ENCODE measurements at places on chromosomes 3 and 15.

DNA sequence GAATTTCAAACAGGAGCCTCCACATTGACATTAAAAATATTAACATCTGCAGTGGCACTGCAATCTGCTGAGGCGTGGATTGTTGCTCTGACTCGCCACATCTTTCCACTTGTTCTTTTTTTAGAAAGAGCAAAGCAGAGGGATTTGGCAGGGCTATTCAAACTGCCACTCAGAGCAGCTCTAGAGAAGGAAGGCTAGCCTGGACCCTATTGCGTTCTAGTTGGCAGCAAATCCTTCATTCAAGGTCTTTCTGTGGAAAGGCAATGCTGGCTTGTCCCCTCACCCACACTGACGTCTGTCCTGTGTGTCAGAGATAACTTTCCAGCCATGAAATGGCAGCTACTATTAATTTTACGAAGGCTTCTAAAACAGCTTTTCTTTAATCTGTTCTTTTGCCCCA lies 483.2 kb upstream of the SGO1 start:
- DNase-seq: peak; percentile 49

- DNase-seq: peak; percentile 53
Measured at GRCh38 chr3:39141171-39141995, 12.0 kb downstream of the CSRNP1 start.

GRCh38 chr3:126746395-126747177 lies 42.5 kb downstream of the CHCHD6 start:
- DNase-seq: peak; percentile 84

DNA sequence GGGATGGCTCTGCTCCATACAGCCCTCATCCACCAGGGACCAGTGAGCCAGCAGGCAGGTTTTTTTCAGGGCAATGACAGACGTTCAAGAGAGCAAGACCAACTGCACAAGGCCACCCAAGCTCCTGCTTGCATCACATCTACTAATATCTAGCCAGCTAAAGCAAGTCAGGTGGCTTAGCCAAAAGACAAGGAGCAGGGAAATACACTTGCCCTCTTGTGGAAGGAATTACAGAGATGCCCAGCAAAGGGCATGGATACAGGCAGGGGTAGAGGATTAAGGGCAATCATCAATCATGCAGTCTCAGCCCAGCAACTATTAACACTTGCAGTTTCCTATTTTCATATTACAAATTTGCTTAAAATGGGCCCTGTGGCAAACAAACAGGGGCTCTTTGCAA lies 81.5 kb upstream of the NTRK3 start:
- DNase-seq: peak; percentile 11

DNA sequence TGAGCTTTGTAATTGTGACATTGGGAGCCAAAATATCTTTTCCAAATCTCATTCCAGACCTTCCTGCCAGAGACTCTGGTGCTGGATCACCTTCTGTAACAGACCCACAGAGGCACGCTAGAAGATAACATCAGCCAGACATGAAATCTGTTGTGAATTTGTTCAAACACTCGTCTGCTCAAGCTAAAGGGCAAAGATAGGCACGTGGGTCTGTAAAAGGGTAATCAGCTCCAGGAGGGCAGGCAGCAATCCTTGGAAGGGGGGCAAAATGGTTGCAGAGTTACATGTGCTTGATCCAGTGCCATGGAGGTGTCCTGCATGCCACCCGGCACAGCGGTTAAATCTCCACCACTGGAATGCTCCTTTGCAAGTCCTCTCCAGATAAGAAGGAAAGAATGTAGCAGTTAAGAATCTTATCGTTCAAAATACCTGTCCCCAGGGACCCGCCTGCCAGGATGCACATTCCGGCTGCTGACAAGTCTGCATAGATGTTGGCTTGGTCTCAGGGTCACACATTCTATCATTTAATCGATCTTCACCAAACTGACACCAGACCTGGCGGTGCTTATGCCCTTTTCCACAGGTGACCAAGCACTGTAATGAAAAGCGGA lies 74.8 kb downstream of the ADAMTS9 start:
- DNase-seq: no peak

DNA sequence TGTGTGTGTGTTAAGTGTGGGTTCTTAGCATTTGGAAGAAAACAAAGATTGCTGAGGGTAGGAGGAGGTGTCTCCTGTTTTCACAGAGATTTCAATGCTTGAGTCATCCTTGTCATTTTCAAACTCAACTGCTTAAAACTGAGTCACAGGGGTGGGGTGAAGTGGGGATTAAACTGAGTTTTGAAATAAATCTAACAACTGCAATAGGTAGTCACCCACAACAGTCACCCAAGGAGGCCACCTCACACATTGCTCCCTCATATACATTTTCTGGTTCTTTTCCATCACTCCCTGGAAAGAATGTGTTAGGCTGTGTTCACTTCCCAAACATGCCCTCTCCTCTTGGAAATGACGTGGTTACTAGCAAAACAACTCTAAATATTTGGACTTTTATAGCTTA lies 187.7 kb upstream of the CMC1 start:
- peak; percentile 40 for DNase-seq

DNA sequence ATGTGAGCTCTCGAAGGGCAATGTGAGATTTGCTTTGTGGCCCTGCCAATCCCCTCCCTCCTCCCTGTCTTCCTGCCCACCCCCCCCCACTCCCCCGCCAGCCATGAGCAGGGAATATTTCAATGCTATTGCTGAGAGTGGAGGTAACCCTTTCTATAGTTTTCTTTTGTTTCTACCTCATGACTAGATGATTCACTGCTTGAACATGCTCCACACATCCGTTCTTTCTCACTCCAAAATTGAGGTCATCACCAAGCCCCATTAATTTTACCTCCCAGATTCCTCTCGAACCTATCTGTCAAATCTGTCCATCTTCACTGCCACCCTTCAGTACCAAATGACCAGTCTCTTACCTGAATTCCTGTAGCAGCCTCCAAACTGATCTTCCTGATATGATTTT lies 12.2 kb downstream of the ZNF774 start:
- DNase-seq: peak; percentile 69

DNA sequence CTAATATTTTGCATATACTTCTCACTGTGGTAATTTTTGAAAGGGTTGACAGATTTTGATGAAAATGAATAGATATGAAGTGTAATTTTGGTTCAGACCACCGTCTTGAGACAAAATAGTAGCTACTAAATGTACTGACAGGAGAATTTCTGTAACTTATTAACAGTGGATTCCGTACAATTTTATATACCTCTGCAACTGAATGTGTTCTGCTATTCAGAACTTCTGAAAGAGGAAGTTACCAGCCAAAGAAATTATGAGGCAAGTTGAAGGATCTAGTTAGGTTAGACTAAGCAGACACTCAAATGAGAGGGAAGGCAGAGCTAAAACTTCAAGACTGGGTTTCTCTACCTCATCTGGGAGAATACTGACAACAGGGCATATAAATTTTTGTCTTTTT lies 29.4 kb downstream of the GAP43 start:
- no peak for DNase-seq

- DNase-seq: no peak
Measured at GRCh38 chr3:176873261-176873660, 324.0 kb downstream of the TBL1XR1 start.

DNA sequence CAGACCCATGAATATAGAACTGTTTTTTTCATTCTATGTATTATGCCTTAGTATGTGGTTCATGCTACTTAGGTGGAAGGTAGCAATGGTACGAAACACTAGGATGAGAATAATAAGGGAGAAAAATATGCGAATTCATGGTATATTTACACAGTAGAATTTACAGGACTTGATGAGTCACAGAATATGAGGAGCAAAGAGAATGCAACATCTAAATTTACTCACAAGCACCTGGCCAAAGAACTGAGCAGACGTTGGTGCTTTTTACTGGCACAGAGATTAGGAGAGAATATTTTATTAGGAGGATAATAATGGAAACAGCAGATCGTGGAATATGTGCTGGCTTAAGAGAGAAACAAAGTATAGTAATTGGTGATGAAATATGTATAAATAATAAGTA lies 785.4 kb upstream of the ROBO1 start:
- no peak for DNase-seq

DNA sequence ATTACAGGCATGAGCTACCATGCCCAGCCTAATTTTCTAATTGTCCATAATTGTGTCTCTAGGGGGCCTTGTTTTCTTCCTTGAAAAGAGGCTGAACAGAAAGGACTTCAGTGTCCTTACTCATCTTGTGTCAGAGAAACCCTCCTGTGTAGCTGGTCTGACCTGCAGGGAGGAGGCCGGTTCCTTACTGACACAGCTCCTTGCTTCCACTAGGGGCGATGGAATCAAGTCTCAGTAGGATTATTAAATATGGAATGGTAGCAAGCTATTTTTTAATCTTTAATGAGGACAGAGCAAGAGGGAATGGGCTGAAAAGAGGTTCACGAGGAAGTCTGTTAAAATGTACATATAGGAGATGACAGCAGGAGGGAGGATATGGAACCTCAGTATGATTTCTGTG lies 8.6 kb downstream of the LPCAT4 start:
- DNase-seq: no peak

GRCh38 chr3:172287937-172288477 lies 160.2 kb downstream of the GHSR start:
- DNase-seq: no peak

Data from EH (cell line).